Neural progenitor cell (in vitro differentiated cells): ENCODE measurements at places on chromosomes 2 and 18.

DNA sequence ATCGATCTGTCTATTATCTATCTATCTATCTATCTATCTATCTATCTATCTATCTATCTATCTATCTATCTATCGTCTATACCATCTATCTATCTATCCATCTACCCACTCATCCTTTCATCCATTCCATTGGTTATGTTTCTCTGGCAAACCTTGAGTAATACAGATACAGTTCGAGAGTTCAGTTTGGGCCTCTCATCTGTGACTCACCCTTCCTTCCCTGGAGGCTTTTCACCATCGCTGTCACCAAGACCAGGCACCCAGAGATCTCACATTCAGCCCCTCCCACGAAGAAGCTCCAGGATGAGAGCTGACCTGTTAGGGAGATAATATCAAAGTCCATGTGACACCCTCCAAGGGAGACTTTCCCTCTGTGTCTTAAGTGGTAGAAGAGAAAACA is 164.1 kb upstream of the CELF4 start:
- no peak for DNase-seq

GRCh38 chr2:174495365-174496012 is 8.7 kb upstream of the GPR155 start:
- peak; percentile 61 for DNase-seq

DNA sequence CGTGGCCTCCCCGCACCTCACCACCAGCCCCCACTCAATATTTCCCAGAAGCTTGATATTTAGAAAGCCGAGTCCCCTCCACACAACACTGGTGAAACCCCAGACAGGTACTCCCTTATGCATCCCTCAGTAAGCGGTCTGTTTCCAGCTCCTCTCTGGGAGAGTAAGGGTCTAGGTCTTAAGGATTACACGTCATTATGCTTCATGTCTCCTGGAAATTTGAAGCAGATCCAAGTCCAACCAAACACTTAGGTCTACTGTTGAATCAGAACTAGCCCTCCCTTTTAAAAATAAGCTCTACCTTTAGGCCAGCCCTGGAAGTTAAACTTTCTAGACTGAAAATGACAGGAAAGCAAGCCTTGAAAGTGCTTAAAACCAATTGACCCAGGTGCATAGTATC is 1.5 kb upstream of the OST4 start:
- DNase-seq: no peak

DNA sequence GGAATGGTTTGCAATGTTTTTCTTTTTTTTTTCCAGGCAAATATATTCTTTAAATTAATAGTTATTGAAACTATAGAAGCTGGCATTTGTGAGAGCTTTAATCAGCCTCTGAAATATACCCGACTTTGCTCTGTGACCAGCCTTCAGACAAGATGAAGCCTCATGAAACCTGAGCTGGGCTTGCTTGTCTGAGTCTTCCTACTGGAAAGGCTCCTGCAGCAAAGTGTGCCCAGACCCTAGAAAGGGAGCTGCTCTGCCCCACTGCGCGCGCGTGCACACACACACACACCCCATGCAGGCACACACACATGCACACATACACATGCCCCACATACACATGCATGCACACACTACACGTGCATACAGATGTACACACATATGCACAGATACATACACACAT is 203.3 kb upstream of the NT5C1B start:
- DNase-seq: peak; percentile 7

GRCh38 chr18:46559296-46559695 is 97.7 kb downstream of the LOXHD1 start:
- no peak for DNase-seq

DNA sequence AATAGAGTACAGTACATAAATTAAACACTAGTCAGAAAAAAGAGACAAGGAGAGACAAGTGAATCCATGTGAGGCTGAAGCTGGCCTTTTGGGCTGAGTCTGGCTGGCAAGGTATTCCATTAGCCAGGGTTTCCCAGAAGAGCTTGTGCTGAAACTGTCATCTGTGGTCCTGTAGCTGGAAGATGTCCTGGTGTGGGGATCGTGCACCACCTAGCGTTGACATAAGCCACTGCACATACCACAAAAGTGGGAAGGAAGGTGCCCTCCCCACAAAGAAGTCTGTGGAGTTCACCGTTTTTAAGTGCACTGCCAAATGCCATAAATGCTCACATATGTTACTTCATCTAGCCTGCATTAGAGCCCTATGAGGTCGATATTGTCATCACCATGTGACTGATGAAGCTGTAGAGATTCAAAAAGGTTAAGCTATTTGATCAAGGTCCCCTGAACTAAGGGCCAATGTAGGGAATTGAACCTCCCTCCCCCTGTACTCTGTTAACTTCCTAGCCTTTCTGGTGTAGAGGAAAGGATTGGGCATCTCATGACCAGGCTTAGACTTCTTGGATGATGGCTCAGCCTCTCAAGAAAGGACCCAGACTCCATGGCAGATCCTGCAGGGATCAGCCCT is 31.9 kb upstream of the GALNT14 start:
- peak; percentile 77 for DNase-seq

DNA sequence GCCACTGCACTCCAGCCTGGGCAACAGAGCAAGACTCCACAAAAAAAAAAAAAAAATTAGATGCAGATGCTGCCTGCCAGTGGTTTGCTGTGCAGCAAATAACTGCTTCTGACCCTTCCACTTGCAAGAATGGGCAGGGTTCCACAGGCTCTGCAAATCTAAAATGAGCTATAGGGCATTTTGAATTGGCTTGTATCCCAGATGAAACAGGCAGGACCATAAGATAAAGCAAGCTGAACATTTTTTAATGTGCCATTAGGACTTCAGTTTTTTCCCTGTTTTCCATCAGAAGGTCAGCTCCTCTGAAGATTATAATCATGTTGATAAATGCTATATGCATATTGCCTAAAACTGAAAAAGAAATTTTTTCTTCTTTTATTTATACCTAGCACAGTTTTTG is 15.7 kb upstream of the FZD7 start:
- DNase-seq: no peak

DNA sequence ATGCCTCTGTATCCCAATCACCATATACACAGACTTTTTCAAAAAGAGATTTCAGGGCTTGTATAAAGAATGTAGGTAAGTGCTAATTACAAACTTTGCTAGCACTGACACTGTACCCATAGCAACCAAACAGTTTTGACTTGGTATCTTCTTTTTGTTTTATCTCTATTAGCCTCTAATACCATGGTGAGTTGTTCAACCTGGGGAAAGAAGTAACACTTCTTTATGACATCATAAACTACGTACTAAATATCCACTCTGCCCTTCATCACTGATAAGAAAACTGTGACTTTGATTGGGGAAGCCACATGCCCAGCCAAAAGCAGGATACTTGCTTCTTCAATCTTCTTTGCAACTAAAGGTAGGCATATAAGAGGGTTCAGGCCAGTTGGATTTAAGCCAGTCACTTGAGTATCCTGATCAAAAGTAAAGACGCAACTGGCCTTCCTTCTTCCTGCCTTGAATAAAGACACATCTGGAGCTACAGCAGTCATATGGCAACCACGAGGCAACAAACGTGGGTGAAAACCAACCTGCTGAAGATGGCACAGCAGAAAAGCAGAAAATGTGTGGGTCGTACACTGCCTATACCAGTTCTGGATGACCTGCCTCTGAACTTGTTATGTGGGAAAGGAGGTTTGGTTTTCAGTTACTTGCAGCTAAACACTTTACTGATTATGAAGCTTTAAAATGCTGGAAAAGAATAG is 16.4 kb downstream of the THADA start:
- no peak for DNase-seq

DNA sequence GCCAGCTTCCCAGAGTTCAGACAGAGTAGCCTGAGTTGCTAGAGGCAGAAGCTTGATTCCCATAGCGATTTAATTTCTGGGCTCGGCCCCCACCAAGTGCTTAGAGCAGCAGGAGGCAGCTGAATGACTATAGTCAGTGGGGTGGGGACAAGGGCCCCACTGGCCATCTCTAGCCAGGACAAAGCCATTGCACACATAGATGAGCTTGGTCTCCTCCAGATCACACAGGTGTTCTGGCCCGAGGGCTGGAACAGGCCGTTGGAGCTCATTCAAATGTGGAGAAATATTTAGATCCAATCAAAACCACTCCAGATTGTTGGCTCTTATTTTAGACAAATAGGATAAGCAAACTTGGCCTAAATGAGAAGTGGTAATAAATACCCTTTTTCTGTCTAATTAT is 287.3 kb upstream of the NCKAP5 start:
- no peak for DNase-seq

DNA sequence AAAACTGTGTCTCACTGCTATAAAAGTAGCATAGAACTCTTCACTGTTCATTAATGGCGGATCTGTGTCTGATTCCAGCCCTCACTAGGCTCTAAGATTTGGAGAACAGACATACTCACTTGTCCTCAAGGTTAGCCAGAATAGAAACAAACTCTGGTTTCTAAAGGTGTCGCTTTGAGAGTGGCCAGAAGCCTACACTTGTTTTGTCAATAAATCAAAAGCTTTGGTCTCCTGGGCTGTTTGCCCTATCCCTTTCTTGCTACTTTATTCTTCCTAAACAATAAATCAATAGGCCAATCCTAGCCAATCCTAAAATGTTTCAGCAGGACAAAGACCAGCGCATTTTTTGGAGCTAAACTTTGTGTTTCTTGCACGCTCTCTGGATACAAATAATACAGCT is 1064.6 kb upstream of the CHAC2 start:
- DNase-seq: no peak

DNA sequence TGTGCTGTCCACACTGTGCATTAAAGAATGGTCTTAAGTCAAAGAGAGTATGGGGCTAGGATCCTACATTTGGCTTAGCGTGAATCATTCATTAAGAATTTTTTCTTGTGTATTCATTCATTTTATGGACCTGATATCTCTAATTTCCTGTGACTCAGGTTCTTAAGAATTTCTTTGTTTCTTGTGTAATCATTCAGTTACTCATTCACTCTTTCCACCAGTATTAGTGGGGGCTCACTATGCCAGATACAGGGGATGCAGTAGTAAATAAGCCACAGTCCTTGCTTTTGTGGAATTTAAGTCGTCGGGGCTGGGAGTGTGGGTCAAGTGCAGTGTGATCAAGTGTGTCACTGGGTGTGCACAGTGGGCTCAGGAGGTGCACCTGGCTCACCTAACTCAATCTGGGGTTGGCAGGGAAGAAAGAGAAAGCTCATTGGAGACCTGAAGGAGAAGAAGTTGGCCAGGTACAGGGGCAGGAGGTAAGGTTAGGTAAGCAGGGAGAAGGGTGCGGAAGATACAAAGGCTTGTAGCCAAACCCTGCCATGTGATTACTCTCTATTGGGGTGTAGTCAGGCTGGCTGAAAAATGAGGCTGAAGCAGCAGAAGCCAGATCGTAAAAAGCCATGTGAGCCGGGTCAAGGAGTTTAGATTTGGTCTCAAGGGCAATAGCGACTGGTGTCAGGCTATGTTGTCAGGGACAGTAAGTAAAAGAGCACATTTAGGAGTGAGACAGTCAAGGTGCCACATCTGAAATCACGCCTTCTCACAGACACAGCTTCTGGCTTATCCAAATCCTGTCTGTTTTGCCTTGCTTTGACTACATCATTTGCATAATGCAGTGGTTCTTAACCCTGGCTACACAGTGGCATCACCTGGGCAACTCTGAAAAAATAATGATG is 67.2 kb downstream of the KCTD1 start:
- no peak for DNase-seq

GRCh38 chr2:70777450-70777849 is 9.4 kb upstream of the ADD2 start:
- DNase-seq: no peak

GRCh38 chr18:27075828-27076227 is 109.3 kb downstream of the CHST9 start:
- DNase-seq: no peak

DNA sequence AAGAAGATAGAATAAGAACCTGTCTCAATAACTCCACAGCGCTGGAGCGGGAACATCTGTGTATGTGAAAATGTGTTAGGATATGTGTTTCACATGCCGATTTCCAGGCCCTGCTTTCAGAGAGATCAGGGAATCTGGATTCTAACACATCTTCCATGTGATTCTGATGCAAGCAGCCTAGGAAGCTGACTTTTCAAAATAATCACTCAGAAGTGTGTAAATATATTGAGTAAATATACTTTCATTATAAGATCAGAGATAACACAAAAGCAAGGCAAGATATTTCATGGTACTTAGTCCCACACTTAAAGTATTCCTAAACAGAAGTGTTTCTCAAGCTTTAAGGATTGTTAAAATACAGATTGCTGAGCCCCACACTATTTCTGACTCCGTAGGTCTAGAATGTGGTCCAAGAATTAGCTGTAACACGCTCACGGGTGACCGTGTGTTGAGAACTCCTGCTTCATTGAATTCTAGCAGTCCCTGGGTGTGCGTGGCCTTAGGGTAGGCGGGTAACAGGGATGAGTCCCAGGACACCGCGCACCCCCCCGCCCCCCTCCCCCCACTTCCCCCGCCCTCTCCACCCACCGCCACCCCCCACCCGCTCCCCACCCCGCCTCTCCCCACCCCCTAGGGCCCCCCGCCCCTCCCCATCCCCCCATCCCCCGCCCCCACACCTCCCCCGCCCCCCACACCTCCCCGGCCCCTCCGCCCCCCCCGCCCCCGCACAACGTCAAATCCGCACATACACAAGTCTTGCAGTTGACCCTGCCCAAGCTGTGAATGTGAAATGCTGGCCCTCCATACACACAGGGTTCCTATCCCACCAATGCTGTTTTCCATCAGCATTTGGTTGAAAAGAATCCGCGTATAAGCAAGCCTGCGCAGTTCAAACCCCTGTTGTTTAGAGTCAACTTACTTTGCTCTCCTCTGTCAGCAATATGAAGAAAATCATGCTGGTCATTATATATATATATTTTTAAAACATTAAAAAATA is 94.2 kb upstream of the SLC39A10 start:
- DNase-seq: no peak
